ENCODE measurements at places on chromosomes 2 and 18.

- DNase-seq, result no peak
Measured at GRCh38 chr2:28279371-28279770, 113.3 kb upstream of the FOSL2 start.

DNA sequence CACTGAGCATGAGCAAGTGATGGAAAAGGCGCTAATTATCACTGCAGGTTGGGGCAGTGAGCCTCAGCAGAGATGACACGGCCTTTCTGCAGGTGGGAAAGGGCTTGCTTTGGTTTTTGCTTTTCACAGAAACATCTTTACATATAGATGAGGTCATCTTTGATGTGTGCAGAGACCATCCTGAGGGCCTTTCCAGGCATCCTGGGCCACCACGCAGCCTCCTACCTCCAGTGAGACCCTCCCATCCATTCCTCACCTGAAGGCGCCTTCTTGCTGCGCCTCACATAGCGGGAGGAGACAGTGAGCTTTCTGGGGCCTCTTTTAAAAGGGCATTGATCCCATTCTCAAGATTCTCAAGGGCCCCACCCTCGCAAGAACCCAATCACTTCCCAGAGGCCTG is 235.3 kb upstream of the RAB6C start:
- DNase-seq, result no peak

- no peak for DNase-seq
Measured at GRCh38 chr2:226740039-226740648, 59.5 kb downstream of the IRS1 start.

DNA sequence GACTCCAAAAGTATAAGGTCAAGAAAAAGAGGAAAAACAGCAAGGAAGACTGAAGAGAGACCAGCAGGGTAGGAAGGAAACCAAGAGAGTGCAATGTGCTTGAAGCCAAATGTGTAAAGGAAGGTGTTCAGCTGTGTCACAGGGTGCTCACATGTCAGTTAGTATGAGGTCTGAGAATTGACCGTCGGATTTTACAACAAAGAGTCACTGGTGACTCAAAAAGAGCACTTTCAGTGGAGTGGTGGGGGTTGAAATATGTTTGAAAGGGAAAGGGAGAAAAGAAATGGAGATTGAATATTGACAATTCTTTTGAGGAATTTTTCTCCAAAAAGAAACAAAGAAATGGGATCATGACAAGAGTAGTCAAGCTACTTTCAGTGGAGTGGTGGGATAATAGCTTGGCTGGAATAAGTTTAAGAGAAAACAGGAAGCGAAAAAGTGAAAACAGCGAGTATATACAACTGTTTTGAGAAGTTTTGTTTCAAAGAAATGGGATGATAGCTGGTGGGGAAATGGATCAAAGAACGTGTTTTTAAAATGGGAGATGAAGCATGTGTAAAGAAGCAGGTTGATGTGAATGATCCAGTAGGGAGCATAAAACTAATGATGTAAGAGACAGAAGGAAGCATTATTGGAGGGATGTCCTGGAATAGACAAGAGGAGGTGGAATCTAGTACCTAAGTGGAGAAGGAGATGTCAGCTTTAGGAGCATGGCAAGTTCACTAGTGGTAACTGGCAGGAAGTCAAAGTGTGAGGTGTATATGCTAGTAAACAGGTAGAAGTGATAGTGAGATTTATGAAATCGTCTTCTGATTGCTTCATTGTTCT is 3.6 kb upstream of the TSPYL6 start:
- DNase-seq, result no peak

DNA sequence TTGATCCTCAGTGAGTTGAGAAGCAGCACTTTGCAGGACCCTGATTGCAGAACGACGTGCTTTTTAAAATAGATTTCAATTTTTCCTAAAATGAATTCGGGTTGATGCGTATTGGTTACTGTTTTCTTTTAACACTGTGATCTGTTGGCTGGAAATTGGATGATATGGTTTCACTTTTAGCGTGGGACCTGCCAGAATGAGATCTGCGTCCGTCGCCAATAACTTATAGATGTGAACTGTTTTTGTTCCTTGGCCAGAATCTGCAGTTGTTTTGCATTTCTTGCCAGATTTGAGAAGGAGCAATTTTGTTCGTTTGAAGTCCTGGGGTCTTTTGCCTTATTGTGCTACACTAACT is 703 bp downstream of the UGGT1 start:
- DNase-seq, result no peak

GRCh38 chr2:182650704-182651103 is 65.4 kb upstream of the DNAJC10 start:
- DNase-seq, result no peak

- DNase-seq, result no peak
Measured at GRCh38 chr2:65608916-65609315, 176.5 kb upstream of the SPRED2 start.

DNA sequence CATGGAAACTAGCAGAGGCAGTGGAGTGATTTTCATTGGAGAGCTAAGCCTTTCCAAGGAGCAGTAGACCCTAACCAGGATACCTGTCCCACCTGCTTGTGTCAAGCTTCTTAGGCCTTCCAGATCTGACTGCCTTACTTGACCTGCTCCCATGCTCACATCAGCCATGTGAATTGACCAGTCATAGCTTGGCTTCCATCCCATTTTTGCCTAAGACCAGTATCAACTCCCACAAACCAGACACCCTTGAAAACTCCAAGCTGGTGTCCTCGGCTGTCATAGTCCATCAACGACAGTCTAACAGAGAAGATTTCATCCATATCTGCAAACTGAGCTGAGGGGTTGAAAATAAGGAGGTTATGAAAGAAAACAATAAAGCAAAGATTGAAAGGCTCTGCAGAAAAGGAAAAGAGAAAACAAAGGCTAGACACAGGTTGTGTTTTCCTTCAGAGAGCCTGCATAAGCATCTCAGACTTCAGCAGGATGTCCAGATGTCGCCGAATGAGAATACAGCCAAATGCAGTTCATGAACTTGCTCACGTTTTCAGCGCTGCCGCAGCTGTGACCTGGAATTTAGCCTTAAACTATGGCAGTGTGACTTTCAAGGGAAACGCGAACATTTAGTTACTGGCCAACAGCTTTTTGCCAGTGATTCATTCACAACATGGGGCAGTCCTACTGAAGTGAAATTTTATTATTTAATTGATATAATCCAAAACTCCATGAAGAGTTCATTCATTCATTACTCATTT is 868.1 kb upstream of the ID2 start:
- DNase-seq, result no peak

GRCh38 chr2:191688934-191689695 is 11.2 kb downstream of the NABP1 start:
- no peak for DNase-seq

DNA sequence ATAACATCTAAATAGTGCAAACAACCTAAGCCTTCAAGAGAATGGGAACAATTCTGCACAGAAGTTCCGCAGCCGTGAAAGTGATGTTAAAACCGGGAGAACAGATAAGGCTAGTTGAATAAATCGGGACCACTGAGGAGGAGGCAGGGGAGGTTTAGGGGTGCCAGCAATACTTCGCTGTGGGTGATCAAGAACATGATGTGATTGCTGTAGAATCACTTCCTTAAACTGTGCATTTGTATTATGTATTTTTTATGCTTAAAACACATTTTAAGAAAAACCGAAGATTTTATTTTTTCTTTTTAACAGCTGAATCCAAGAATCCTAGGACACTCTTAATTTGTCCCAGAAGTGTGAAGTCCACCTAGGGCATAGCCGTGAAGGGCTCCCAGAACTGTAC is 33.6 kb downstream of the TTC32 start:
- no peak for DNase-seq

- DNase-seq, result no peak
Measured at GRCh38 chr2:214750529-214750928, 59.0 kb downstream of the BARD1 start.

GRCh38 chr2:72236445-72237067 is 88.9 kb upstream of the CYP26B1 start:
- no peak for DNase-seq

- DNase-seq, result no peak
Measured at GRCh38 chr2:221551864-221552263, 20.2 kb downstream of the EPHA4 start.

DNA sequence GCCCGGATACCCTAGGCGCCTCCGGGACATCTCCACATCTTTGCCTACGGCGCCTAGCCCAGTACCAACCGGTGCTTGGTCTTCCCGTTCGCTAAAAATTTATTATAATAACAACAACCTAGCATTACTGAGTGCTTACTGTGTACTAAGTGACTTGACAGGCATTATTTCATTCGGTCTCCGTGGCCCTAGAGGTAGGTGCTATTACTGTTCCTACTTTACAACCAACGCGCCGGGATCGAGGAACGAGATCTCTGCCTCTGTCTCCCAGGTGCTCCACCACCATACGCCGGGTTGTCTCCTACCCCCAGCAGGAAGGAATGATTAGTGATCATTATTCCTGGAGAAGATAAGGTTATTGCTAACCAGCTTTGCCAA is 657 bp upstream of the BIN1 start:
- no peak for DNase-seq

DNA sequence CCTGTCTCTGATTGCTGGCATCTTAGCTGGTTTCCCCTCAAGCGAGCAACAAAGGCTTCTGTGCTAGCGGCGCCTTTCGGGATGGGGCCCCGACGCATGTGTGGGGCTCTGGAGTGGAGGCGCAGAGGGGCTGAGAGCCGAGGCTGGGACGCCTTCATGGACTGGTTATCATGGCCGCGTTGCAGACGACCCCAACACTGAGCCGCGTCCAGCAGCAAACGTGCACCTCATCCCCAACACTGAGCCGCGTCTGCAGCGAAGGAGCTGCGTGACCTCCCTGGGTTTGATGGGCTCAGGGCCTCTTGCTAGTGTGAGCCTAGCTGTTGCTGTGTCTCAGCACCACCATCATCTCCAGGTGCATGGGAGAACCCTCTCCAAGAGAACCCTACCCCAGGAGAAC is 123.7 kb upstream of the CTDP1 start:
- DNase-seq, result no peak

- no peak for DNase-seq
Measured at GRCh38 chr2:57444752-57445430, 601.7 kb upstream of the VRK2 start.

DNA sequence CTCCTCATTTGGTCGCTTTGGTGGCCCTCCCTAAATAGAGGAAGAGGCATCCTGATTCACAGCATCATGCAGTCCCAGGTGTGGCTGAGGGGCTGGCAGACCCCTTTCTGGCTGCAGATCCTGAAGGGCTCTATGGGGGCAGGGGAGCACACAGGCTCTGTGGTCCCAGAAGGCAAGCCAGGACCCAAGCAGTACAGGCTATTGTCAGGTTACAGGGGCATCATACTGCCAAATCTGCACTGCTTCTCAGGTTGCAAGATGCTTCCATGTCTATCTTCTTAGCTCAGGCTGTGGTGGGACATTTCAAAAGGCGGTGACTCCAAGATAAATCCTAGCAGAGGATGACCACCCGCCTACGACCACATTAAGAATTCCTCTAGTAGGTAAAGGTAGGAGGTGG is 54.3 kb downstream of the TTC32 start:
- DNase-seq, result no peak

- DNase-seq, result no peak
Measured at GRCh38 chr2:51258301-51258700, 226.4 kb upstream of the NRXN1 start.

- no peak for DNase-seq
Measured at GRCh38 chr18:27789406-27789805, 387.5 kb downstream of the CDH2 start.

DNA sequence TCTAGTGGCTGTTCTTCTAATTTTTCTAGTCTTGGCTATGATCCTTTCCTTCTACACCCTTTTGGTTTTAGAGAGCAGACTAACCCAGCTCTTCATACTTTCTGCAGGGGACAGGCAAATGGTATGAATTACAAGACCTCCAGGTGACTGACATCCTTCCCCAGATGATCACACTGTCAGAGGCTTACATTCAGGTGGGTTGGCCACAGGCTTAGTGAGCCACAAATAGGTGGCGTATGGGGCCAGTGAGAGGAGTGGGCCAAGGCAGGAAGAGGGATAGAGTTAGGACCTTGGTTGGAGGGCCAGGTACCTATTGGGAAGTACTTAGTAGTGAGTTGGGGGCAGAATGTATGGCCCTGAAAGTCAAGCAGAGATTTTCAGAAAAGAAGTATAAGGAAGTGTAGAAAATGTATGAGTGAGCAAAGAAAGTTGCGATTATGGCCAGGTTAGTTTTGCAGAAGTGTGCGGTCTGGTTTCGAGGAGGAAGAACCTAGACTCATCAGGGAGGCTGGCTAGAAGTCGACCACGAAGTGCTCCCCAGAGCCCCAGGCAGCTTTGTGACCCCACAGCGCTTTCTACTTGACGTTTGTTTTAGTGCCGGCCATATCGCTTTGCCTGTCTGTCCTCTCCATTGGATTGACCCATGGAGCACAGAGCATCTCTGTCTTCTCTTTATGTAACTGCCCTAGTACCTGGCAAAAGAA is 20.0 kb downstream of the SFTPB start:
- no peak for DNase-seq

DNA sequence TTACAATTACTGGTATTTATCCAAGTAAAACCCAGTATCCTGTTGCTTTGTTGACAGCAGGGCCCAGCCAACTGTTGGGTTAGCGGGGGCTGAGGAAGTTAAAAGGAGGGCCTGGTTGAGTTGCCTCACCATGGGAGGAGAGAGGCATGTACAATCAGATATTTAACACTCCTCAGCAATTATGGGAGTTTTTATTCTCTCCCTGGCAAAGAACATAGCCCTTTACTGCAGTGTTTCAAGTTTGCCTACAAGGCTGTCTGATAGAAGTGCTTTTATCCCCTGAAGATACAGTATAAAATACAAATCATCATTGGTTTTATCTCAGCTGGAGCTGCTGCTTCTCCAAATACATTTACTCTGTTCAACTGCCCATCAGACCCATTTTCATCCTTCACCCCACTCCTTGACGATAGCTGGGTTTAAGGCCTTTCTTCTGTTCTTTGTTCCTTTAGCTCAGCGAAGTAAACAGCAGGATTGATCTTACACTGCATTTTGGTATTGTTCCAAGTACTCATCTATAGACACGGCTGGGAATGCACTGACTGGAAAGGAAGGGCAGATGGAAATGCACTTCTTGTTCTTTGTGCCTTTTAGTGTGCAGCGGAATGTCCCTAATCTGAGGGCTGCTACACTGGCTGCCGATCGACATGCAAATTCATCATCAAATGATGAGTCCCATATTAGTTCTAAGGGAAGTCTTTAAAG is 402.5 kb upstream of the SPRED2 start:
- DNase-seq, result no peak

DNA sequence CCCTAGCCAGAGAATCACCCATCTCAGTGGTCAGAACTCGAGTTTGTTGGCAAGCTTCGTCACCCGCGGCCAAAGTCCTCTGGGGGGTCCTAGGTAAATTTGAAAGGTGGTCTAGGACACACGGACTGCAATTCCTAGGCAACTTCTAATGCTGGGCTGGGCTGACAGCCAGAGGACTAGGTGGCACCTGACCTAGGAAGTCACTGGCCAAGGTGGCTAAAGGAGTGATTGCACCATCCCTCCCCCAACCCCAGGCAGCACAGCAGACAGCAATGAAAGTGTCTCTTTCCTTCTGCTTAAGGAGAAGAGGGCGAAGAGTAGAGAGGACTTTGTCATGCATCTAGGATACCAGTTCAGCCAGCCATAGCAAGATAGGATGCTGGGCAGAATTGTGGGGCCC is 110.9 kb downstream of the CABYR start:
- no peak for DNase-seq

DNA sequence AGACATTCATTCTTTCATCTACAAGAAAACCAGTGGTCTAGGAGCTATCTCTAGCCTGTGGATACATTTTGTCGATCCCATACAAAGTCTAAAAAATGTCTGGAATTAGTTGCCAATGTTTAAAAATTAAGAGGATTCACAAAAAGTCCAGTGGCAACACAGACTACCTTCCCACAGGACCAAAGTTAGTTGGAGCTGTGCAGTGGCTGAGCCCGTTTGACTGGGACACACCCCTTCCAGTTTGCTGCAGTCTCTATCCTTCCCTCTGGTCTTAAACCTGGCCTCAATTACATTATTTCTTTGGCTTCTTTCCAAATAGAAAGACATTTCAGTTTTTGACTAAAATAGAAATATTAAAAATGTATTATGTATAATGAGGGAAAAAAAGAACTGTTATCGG is 18.6 kb downstream of the SLC16A14 start:
- no peak for DNase-seq

Data from stimulated activated CD8-positive, alpha-beta memory T cell treated with anti-CD3 and anti-CD28 coated beads, Interleukin-2, amount 100 ng/mL, for 48 hours (primary cell).